ENCODE measurements at places on chromosomes 7 and 10.

GRCh38 chr10:62738916-62739315 is 65.6 kb upstream of the ADO start:
- DNase-seq, result no peak

GRCh38 chr10:84065804-84066601 is 73.3 kb upstream of the GHITM start:
- DNase-seq, result no peak

GRCh38 chr7:112619343-112619742 is 138.6 kb downstream of the LSMEM1 start:
- no peak for DNase-seq

GRCh38 chr10:61791216-61791615 is 110.3 kb upstream of the ARID5B start:
- no peak for DNase-seq

GRCh38 chr7:141198194-141198958 is 124.5 kb downstream of the TMEM178B start:
- no peak for DNase-seq

GRCh38 chr10:110615057-110615747 is 28.9 kb upstream of the RBM20 start:
- no peak for DNase-seq

- DNase-seq, result no peak
Observed at GRCh38 chr10:76869931-76870330, 767.7 kb downstream of the KCNMA1 start.

DNA sequence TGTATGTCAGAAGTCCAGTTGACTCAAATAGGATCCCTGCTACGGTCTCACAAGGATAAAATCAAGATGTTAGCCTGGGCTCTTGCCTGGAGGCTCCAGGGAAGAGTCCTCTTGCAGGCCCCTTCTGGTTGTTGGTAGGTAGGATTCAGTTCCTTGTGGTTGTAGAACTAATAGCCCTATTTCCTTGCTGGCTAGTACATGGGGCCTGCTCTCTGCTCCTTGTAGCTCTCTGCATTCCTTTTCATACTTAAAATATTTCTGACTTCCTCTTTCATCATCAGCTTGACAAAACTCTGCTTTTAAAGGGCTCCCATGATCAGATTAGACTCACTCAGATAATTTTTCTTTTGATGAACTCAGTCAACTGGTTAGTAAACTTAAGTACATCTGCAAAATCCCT is 756.7 kb downstream of the GATA3 start:
- no peak for DNase-seq

DNA sequence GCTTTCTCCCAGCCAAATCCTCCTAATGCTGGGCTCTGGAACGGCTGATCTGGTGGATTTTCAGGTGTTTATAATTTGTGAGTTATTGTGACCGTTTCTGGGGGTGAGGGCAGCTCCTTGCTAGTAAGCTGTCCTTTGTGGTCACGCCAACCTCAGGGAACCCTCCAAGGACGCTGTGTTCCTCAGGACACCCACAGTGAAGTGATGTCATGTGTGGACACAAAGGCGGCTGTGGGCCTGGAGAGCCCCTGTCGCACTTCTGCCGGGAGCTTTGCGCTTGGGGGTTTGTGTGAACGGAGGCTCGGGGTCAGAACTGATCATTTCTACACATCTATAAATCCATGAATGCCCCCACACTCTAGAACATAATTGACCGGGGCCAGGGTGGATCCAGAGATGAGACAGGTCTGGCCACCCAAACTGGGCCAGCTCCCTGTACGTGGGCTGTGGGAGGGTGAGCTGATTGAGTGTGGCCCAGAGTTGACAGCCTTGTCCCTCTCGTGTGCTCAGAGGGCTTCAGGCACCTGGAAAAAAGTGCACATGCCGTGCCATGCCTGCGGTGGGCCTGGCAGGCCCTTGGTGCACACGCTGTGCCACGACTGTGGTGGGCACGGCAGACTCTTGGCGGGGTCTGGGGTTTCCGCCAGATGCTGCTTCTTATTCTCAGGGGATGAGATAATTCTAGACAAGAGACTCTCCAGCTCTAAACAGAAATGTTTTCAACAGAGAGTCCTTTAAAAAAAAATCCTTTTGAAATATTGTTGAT is 130.2 kb downstream of the VIPR2 start:
- no peak for DNase-seq

Data from dorsolateral prefrontal cortex (tissue), 122 donors.